ENCODE measurements at places on chromosomes 5 and 9.
A peak's percentile ranks its signal among the peaks of the same experiment; 100 is the strongest.

- peak; percentile 49 for DNase-seq
These were observed 15.1 kb downstream of the GPSM1 start for GRCh38 chr9:136342181-136343120.

DNA sequence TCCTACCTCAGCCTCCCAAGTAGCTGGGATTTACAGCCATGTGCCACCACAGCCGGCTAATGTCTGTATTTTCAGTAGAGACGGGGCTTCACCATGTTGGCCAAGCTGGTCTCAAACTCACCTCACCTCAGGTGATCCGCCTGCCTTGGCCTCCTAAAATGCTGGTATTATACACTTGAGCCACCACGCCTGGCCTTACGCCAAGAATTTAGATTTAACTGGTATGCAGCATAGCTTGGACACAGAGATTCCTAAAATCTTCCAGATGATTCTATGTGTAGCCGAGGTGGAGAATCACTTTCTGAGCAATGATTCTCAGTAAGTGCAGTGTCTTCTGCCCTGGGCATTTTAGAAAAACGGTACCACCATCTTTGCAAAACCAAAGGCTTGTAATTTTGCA lies 74.1 kb downstream of the HABP4 start:
- no peak for DNase-seq

DNA sequence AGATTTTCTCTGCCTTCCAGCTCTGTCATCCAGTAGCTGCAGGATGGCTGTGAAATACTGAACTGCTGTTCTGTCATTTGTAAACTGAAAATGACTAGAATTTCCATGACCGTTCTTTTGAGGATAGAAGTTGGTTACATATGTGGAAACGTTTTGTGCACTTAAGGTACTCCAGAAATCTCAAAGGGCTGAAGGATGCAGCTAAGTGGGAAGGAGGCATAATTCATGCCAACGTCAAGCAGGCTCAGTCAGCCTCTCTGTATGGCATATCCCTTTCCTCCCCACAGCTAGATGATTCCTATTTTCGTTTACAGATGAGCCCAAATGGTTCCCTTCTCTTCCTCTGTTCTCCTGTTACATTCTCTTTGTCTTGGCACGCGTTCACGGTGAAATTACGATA lies 257.6 kb downstream of the FBXL7 start:
- DNase-seq: no peak

GRCh38 chr9:14748373-14748772 lies 25.8 kb upstream of the CER1 start:
- DNase-seq: no peak

DNA sequence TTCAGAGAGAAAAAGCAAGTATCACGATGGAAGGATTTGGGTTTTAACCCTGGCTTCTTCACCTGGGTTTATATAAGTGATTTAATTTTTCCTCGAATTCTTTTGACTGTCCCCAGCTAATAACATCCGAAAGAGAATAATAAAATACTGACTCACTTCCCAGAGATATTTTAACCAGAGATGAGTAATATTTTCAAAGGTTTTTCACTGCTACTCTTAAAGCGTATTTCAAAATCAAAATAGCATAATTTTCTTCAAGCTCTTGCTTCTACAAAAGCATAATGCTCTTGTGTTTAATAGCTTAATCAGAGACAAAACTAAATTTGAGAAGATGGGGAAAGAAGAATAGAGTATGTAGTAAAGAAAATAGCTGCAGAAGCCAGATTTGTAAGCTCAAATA lies 215.2 kb upstream of the PTGER4 start:
- no peak for DNase-seq

DNA sequence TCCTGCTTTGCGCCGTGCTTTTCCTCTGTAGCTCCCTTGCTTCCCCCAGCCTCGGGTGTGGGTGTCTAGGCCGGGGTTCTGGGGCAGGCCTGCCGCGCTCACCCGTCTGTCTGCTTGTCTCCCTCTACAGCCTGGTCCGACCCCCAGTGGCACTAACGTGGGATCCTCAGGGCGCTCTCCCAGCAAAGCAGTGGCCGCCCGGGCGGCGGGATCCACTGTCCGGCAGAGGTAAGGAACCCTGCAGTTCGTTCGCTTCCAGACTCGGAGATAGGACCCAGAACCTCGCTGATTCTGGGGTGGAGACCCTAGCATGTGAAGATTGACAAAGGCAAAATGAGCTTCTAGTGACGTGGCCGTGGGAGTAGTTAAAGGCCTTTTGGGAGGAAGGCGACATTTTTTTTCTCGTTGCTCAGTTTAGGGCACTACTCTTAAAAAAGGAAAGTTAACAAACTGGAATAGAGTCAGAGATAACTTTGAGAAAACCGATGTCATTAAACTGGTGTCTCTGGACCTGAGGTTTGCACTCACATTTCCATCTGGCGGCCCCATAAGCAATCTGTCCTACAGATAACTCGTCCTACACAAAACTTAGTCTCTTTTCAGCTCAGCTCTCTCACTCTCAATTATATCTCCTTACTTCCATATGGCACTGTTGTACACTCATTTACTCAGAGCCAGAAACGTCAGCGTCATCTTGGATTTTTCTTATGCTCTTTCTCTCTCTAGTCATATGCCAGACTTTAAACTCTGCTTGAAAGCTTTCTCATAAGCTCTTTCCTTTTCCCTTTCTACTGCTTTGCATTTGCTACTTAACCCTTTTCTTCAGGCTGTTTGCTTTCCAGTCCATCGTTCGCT lies 561 bp downstream of the SEC61B start:
- DNase-seq: peak; percentile 18

GRCh38 chr5:181136361-181136955 lies 5.5 kb upstream of the OR2V1 start:
- DNase-seq: no peak

DNA sequence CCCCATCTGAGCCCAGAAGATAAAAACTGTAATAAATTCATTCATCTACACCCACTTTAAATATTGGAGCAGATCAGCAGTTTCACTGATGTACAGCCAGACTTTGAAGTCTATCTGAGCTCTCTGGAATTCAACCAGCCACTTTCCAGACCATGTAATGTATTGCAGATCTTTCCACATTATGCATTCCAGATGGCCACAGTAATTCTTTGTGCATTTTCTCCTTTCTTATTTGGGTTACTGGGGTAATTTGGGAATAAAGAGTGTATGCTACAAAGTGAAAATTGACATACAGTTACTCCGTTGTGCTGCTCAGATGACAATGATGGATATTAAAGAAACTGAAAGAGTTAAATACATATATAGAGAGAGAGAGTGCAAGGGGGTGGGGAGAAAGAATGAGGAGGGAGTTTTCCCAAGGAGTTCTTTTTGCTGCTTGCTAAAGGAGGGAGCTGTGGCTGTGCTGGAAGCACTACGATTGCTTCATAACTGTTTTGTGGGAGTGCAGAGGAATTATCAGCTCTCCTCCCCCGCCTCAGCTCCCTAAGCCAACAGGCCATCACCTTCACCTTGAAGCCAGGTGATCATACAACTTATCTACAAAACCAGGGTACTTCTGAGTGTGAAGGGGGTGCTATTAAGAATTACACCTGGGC lies 152.8 kb downstream of the GAS1 start:
- no peak for DNase-seq

DNA sequence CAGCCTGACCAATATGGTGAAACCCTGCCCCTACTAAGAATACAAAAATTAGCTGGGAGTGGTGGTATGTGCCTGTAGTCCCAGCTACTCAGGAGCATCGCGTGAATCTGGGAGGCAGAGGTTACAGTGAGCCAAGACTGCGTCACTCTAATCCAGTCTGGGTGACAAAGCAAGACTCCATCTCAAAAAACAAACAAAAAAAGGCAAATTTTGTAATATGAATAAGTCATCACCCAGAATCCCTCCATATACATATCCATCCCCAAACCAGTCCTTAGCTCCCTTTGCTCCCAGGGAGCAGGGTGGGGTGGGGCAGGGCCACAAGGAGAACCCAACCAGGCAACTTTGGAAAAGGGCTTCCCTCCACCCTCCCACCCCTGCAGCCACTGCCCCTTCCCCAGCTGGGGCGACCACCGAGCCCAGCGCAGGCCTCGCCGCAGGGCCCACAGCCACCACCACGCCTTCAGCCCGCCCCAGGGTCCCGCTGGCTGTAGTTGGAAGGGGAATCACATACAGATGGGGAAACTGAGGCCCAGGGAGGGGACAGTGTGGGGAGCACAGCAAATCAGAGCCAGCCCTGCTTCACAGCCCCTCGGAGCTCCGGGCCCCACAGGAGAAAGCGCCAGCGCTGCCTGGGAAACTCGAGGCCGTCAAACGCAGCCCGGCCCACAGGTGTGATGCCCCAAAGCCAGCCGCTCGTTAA lies 7.8 kb downstream of the NOTCH1 start:
- no peak for DNase-seq

DNA sequence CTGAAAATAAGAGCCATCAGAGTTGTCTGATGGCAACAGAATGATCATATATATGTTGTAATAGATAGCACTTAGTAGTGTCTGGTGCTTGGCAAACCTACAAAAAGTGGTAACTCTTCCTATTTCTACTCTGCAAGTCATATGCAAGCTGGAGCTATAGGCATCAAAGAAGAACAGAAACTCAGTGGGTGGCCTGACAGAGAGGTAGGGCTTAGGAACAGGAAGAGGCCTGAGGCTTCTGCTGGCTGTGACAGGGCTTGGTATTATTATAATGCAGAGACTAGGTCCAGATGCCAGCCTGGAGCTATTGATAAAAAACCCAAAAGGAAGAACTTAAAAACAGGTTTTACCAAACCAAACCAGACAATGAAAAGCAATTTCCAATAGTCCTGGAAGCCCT lies 4.4 kb upstream of the DIAPH1 start:
- DNase-seq: peak; percentile 56

DNA sequence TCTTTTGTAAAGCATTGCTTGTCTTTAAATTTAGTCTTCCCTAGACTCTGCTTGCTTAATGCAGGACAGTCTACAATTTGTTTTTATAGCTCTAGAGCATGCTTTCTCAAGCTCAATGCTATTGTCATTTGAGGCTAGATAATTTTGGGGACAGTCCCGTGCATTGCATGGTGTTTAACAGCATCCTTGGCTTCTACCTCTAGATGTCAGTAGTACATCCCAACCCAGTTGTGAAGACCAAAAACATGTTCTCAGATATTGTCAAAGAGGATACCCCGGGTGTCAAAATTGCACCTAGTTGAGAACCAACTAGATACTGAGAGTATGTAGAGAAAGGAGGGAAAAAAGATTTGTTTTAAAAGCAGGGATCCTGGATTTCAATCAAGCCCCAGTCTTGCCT lies 277.5 kb downstream of the CEMIP2 start:
- peak; percentile 5 for DNase-seq

DNA sequence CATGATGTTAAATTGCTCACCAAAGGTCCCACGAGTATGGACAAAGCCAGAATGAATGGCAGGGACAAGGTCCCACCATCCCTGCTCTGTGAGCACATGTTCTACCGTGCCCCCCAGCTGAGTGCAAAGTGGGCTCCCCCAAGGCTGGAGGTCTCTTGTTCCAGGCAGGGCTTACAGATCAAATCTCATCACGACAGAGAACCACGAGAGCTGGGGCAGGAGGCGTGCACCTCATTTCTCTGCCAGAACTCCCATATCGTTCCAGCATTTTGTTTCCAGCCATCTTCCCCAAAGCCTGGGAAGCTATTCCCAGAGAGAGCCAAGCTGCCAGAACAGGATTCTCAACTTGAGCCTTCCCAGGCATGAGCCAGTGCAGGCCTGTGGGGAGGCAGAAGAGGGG lies 108.5 kb downstream of the ZNF354C start:
- DNase-seq: no peak

- DNase-seq: no peak
These were observed 3.6 kb downstream of the SVEP1 start for GRCh38 chr9:110575945-110576344.

DNA sequence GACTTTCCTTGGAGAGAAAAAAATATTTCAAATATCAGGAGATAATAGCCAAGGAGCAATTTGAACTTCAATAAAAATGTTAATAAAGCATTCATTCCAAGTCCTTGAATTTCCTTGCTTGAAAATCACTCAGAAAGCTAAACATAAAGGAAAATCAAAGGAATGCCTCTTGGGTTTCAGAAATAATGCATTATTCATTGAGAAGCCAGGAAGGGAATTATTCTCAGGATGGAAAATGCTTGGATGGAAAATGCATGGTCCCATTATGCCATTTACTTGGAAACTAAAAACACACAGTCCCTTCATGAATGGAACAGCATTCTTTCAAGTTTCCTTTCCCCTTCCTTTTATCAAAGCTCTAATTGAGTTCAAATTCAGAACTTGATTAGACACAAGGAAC lies 160.9 kb downstream of the LPAR1 start:
- no peak for DNase-seq

DNA sequence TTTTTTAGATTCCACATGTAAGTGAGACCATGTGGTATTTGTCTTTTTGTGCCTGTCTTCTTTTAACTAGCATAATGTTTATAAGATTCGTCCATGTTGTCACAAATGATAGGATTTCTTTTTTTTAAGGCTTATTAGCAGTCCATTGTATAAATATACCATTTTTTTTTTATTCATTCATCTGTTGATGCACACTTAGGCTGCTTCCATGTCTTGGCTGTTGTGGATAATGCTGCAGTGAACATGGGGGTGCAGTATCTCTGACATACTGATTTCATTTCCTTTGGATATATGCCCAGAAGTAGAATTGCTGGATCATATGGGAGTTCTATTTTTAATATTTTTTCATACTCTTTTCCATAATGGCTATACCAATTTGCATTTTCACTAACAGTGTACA lies 48.7 kb downstream of the KIAA1958 start:
- DNase-seq: no peak

GRCh38 chr5:16957304-16958196 lies 21.5 kb upstream of the MYO10 start:
- no peak for DNase-seq

DNA sequence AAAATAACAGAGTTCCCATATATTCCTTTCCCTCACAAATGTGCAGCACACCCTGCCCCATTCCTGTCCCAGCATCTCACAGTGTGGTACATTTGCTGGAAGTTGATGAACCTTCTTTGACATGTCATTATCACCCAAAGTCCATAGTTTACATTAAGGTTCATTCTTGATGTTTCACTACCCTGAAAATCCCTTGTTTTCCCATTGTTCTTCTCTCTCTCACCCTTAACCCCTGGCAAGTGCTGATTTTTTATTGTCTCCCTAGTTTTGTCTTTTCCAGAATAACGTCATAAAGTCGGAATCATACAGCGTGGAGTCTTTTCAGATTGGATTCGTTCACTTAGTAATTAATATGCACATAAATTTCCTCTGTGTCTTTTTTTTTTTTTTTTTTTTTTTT lies 48.1 kb downstream of the SPIN1 start:
- no peak for DNase-seq

- no peak for DNase-seq
These were observed 566.8 kb upstream of the DMAC1 start for GRCh38 chr9:8366161-8366926.

- no peak for DNase-seq
These were observed 70.8 kb upstream of the TGFBR1 start for GRCh38 chr9:99034149-99034548.
